ENCODE measurements at places on chromosomes 12 and 14.

- no peak for DNase-seq
Measured at GRCh38 chr14:100031506-100032281, 33.5 kb upstream of the EVL start.

DNA sequence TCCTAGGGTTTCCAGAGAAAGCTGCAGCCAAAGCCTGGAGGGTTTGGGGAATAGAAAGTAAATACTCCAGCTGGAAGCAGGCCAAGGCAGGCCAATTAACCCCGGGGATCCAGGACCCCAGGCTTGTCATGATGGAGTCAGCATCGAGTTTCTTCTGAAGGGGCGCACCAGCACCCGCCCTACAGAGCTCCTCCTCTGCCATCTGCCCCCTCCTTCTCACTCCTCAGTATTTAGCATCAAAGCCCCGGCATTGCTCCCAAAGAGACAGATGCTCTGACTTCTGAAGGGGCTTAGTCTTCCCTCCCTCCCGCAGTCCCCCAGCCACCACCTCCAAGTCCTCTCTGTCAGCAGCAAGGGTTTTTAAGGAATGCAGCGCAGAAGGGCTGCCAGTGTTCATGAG is 285.1 kb upstream of the NOS1 start:
- DNase-seq: no peak

GRCh38 chr12:4145990-4146859 is 127.3 kb upstream of the CCND2 start:
- DNase-seq: no peak

GRCh38 chr12:68340404-68341270 is 8.5 kb upstream of the MDM1 start:
- DNase-seq: no peak

GRCh38 chr14:70943838-70944237 is 36.6 kb downstream of the PCNX1 start:
- no peak for DNase-seq

- DNase-seq: no peak
Measured at GRCh38 chr14:23702656-23703426, 66.7 kb downstream of the DHRS2 start.

- DNase-seq: no peak
Measured at GRCh38 chr14:98950353-98950895, 321.6 kb downstream of the BCL11B start.

DNA sequence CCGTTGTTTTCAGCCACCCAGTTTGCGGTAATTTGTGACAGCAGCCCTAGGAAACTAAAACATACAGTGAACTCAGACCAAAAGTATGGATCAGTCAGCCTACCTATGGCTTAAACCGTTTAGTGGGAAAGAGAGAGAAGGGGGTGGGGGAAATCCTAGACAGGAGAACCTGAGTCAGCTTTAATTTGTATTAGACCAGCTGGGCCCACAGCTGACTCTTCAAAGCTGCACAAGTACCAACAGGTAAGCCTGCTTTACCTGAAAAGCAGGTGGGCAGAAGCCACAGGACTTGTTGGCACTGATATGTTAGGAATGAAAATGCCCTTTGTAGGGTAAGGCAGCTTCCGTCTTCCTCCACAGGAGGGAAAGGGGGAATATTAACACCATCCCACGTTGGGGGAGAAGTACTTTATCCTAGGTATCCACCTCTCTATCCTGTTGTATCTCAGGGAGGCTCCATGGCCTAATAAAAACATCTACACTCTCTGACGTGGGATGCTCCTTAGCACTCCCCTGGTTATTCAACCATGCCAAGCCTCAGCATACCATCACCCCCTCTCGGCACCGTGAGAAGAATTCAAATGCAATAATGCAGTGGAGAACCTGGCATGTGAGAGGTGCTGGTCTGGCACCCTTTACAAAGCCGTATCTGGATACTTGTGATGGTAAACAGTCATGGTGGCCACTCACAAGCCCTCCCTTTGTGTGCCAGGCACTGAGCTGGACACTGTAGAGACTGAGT is 70.3 kb downstream of the STON2 start:
- DNase-seq: no peak

DNA sequence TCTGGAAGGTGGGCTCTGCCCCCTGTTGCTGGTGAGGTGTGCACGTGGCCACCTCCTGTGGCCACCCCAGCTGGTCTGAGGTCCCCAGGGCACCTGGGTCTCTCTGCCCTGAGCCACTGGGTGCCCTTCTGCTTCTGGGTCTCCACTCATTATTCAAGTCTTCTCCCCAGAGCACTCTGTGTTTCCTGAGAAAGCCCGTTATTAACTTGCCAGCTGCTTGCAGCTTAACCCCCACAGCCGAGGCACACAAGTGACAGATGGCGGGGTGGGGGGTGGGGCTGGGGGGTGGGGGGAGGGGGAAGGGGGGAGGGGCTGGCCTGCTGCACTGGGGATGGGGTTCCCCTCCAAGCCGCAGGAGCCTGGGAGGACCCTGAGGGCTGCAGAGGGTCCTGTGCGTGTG is 40.5 kb downstream of the FBRSL1 start:
- DNase-seq: no peak

DNA sequence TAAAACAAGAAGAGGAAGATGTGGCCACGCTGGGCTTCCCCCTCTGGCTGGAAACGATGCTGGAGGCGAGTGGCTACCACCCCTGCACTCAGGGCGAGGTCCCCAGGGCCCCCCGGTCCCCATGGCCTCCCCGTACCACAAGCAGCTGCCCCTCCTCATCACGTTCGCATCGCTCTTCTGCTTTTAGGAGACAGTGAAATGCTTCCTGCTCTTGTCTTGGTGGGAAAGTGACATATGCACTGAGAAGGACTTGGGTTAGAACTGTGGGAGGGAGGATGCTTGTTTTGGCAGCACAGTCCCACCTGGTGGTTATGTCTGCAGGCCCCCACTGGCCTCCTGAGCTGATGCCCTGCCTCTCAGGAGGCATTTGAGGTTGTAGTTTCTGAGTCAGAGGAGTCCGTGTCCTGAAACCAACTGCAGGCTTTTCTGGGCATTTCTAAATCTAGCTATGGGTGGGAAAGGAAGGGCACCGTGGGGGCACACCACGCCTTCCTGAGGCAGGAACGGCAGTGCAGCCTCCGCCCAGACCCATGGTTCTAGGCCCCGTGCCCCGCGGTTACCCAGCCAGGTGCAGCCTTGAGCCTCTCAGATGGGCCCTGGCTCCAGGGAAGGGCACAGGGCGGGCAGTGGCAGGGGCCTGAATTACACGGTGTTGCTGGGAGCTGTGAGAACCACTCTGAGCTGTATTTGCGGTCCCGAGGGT is 139.3 kb downstream of the ADGRD1 start:
- no peak for DNase-seq

DNA sequence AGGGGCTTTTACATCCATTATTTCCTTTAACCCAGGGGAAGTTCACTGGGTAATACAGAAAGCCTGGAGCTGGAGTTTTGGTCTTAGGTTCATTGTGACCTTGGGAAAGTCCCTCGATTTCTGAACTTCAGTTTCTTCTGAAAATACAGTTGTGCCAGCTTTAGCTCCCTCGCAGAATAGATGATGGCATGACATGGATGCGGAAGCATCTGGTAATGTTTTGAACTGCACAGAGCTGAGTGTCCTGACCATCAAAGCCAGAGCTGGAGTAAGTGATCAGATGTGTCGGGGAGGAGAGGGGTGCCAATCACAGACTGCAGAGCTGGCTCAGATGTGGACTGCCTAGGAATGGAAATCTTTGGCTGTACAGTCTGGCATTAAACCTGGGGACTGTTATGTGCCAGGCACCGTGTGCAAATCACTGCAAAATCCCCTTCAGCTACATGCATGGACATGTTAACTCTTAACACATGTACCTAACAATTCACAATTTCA is 180.9 kb downstream of the ETV6 start:
- no peak for DNase-seq

GRCh38 chr12:114944736-114945135 is 260.8 kb upstream of the TBX3 start:
- no peak for DNase-seq

- DNase-seq: no peak
Measured at GRCh38 chr12:114430306-114430705, 24.4 kb upstream of the TBX5 start.

GRCh38 chr14:73785834-73786635 is 65.6 kb upstream of the PTGR2 start:
- peak; percentile 50 for DNase-seq

- DNase-seq: no peak
Measured at GRCh38 chr12:18932715-18933114, 194.8 kb downstream of the CAPZA3 start.

DNA sequence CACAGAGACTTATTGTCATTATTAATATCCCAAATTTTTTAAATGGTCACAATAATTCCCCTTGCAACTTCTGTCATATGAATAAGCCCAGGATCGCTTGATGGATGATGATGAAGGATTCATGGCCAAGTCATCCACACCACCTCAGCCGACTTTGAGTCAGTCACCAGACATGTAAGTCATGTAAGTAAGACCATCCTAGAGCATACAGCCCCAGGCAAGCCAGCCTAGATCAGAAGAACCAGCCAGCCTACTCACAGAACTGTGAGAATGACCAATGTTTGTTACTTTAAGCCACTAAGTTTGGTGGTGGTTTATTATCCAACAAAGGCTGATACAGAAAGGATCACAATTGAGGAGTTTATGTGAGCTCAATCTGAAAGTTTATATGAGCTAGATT is 341.8 kb downstream of the NRXN3 start:
- no peak for DNase-seq

GRCh38 chr12:12685305-12685704 is 10.7 kb downstream of the GPR19 start:
- DNase-seq: no peak

Data from nucleus accumbens (tissue), 56 donors.